ENCODE measurements at places on chromosomes 16 and 17. TPM values are rescaled to one million over a fixed set of nuclear protein-coding genes. Genes with fewer than 3 reads are reported as not detected.

RPAIN gene
- total RNA-seq, result 31.0 TPM

KRT15 gene
- 23.0 TPM for total RNA-seq

KRTAP4-6 gene
- total RNA-seq, result not detected

DNAAF8 gene
- total RNA-seq, result 0.55 TPM

RNF222 gene
- 0.04 TPM for total RNA-seq

OR1F1 gene
- total RNA-seq, result not detected

PIRT gene
- not detected for total RNA-seq

SKAP1 gene
- total RNA-seq, result not detected

TMEM132E gene
- not detected for total RNA-seq

C17orf107 gene
- 1.1 TPM for total RNA-seq

RAB37 gene
- total RNA-seq, result not detected

SLC5A10 gene
- not detected for total RNA-seq

COX6A2 gene
- not detected for total RNA-seq

CCDC40 gene
- 0.57 TPM for total RNA-seq

CHST5 gene
- total RNA-seq, result not detected

KIF2B gene
- total RNA-seq, result not detected

ASPHD1 gene
- total RNA-seq, result 5.0 TPM

INCA1 gene
- not detected for total RNA-seq

CA7 gene
- not detected for total RNA-seq

All from hair follicular keratinocyte (primary cell).